ENCODE measurements at places on chromosomes 5 and 9. TPM values are rescaled to one million over a fixed set of nuclear protein-coding genes. Genes with fewer than 3 reads are reported as not detected.

GRCh38 chr5:96765043-96765442 lies 42.7 kb downstream of the ERAP1 start:
- DNase-seq: no peak

DNA sequence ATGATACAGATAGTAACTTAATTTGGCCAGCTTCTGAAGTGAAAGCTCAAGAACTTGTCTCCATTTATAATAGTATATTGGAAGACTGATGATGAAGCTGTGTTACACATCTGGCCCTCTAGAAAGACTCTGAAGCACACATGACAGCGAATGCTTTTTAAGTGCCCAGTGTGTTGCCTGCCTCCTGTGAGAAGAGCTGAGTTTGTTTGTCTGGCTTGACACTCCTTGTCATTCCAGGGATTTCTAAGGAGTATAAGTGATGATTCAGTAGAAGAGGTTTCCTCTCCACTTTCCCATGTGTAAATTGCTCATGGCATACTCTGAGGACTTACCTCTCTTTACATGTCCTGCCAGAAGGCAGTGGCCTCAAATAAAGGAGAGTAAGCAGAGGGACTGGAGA lies 30.4 kb upstream of the LRRTM2 start:
- DNase-seq: no peak

- DNase-seq: no peak
Measured at GRCh38 chr9:131239161-131239975, 36.9 kb downstream of the FAM78A start.

DNA sequence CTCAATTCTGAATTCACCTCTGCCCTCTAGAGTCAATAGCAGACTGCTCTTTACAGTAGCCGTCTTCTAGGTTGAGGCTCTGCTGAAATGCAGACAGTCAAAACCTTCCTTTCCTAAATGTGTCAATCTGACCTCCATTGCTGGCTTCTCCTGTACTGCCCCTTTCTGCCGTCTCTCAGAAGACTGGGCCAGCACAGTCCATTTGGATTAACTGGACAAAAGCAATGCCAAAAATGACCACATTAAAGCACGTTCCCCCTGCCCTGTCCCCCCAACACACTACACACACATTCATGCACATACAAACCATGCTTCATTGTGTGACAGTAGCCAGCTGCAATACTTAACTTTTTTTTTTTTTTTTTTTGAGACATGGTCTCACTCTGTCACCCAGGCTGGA lies 130.2 kb upstream of the LIFR start:
- no peak for DNase-seq

DNA sequence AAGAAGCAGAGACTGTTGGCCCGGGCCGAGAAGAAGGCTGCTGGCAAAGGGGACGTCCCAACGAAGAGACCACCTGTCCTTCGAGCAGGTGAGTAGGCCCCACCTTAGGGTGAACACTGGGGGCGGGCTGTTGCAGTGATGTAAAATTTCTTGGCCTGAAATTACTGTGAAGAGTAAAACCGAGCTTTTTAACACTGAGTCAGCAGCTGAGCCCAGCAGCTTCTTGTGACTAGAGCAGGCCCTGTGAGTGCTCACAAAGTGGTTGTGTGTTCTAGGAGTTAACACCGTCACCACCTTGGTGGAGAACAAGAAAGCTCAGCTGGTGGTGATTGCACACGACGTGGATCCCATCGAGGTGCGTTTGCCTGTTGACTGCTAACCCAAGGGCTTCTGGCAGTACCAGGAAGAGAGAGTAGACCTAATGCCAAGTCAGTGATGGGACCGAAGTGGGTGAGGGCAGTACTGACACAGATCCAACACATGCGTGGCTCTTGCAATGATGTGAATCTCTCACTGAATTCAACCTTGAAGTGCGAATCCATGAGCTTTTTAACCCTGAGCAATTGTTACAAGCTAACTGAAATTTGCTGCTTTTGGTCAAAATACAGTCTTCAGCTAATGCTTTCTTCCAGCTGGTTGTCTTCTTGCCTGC lies 2.1 kb downstream of the RPL7A start:
- no peak for DNase-seq

DNA sequence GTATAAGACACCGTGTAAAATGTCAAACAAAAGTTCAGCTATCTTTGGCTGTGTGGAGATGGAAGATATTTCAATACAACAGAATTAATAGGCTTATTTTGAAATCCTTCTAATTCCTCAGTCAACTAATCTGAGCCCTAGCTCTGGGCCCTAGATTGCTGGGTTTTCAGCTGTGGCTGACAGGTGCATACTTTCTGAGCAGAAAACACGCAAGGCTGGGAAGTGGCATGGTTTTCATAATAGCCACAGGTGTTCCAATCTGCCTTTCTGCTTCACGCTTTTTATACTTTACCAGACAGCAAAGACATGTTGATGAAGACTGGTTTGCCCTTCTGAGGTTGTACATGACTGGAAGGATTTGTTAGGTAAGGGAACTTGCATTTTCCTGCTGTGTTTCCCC lies 20.7 kb upstream of the XPA start:
- no peak for DNase-seq

DNA sequence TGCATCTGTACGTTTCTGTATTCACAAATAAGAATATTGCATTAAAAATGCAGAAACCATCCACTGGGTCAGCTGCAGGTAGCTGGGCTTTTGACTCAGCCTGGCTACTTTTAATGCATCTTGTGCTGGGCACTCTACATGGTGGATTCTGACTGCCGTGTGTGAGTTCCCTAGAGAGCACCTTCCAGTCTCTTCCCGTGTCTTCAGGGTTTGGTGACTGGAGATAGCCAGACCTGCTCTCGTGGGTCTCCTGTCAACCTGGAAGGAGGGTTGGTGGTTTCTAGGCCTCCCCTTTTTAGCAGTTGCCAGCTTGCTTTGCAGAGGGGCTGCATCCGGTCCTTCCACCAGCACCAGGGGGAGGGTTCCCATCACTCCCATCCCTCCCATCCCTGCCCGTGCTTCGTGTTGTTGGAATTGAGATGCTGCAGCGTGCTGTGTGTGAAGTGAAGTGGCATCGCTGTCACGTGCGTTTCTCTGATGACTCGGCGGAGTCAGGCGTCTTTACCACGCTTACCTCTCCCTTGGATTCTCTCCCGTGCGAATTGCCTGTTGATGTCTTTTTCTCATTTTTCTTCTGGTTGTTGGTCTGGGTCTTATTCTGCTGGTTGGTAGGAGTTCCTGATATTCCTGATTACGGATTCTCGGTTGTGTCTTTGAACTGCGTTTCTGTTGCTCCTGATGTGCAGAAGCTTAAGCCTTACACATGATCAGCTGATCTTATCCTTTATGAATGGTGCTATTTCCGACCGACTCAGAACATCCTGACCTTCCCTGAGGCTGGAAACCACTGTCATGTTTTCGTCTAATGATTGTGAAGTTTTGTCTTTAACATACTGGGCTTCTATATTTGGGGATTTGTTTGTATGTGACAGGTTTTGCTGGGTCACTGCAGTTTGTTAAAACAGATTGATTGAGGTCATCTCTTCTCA lies 16.9 kb downstream of the FBXW5 start:
- no peak for DNase-seq

DNA sequence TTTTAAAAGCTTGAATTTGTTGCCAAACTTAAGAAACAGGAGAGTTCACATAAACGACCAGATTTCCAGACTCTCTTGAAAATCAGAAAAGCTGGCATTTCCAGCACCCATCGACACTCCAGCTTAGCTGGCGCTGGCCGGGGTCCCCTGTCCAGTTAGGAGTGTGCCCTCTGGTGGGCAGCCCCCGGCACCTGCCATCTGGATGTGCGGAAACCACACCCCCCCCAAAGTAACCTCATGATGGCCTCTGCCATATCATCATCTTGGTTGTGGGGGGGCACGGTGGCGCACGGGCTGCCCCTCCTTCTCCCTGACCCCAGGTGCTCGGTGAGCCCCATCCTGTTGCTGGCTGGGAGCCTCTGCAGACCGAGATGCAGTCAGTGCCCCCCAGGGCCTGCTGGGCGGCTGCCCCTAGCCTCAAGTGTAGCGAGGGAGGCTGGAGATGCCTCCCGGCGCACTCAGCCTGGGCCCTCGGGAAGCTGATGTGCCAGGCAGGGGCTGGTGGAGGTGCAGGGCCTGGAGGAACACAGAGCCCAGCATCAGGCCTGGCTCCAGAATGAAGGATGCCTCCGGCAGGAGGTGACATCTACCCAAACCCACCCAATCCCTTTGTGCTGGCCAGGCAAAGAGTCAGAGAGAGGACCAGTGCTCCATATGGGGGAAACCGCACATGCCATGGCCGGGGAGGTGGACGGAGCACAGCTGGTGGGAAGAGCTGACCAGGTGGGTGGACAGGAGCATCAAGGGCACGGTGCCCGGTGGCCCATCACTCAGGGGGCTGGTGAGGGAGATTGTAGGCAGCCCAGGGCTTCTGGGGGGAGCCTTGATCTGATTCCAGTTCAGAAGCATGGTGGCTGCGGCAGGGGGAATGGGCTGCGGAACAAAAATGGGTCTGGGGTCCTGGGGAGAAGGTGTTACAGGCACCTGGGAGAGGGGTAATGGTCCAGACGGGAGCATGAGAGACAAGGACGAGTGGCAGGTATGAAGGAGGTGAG lies 70.6 kb downstream of the ADAMTS2 start:
- no peak for DNase-seq

DNA sequence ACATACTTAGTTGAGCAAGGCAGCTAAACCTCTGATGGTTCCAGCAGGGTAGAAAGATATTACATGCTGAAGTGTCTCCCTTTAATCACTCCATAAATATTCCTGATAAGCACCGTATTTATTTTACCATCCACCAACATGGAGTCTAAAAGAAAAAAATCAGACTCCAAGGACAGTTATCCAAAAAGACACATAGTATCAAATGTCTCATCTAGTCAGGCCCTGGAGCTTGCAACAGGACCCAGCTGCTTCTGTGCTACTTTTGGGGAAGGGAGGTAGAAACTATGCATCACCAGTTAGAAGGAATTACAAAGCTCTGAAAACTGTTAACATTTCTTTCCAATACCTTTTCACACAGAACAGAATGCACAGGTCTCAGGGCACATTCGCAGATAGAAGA lies 88.1 kb downstream of the S1PR3 start:
- DNase-seq: no peak

GRCh38 chr5:148020257-148020988 lies 43.4 kb upstream of the SPINK5 start:
- no peak for DNase-seq

DNA sequence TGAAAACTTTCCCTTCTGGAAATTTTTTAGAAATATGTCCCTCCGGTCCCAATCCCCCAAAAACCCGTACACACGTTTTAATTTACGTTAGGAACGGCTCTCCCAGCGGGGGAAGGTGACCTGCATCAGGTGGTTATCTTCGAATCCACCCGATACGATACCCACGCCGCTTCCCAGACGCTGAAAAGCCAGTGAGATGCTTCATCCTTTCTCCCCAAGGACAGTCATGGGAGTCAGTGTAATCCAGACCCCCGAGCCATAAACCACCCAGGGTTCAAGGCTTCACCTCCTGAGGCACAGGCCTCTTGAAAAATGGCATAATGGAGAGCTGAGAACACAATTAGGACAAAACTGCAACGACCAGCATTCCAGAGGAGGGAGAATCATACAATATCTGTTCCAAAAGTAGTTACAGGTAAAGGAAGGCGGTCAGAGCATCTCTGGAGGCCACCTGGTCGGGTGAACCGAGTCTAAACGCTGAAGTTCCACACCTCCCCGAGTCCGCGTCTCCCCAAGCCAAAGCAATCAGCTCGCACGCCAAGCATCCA lies 857 bp downstream of the FAM169A start:
- DNase-seq: no peak

GRCh38 chr9:80134487-80134886 lies 562.7 kb downstream of the TLE4 start:
- DNase-seq: no peak

DNA sequence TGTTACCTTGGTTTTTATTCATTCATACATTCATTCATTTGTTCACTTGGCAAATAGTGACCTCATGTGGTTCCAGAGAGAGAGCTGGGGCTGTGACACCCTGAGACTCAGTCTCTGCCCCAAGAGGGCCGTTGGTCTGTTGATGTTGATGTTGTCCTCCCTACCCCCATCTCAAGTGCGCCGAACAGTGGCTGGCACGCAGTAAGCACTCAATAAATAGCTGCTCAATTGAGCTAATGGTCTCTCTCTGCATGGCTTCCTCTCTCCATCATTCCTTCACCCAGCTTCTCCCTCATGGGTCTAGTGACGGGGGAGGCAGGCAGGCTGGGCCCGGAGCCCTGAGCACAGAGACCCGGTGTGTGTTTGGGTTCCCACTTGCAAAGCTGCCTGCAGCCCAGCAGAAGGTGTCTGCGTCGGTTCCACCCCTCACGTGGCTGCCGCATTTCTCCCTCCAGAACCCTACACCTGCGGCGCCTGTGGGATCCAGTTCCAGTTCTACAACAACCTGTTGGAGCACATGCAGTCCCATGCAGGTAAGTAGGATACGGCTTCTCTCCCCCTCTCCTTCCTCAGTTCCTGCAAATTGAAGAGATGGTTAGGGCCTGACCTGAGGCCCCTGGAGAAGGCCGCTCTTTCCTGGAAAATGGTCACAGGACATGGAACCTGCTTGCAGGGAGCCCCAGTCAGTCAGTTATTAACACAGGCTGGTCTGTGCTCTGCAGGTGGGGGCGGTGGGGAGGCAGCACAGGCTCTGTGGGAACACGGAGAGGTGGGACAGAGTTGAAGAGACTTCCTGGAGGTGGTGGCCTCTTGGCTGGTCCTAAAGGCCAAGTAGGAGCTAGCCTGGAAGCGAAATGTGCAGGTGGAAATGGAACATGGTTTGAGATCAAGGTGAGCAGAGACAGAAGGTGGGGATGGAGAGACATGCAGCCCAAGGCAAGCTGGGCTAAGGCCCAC lies 42.0 kb downstream of the AMBP start:
- DNase-seq: no peak

DNA sequence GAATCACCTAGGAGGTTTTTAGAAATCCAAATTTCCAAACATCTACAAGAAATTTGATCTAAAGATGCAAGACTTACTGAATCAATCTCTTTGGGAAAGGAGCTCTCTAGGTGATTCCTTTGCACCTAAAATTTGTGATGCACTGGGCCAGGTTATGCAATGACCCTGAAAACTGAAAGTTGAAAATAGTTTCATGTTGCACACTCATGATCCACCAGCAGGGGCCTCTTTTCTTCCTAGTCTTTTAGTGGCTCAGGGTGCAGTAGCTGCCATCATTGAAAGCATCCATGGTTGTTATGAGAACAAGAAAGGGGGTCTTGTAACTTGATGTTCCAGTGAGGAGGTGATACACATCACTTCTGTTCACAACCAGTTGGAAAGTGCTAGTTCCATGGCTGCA lies 486.8 kb downstream of the PSAT1 start:
- no peak for DNase-seq

- no peak for DNase-seq
Measured at GRCh38 chr5:58543723-58544122, 39.2 kb upstream of the RAB3C start.

- no peak for DNase-seq
Measured at GRCh38 chr5:60514152-60514551, 185.8 kb downstream of the DEPDC1B start.

The IL17B gene
- total RNA-seq: not detected

The ALDH1A1 gene
- 0.82 TPM for total RNA-seq

The EPB41L4A gene
- 4.6 TPM for total RNA-seq

The ELOVL7 gene
- 5.1 TPM for total RNA-seq

The TMEM252 gene
- total RNA-seq: not detected

The CNTLN gene
- 10.5 TPM for total RNA-seq
